ENCODE measurements at places on chromosomes 1 and 21.

- DNase-seq: no peak
Observed at GRCh38 chr1:236565530-236565929, 38.8 kb downstream of the HEATR1 start.

DNA sequence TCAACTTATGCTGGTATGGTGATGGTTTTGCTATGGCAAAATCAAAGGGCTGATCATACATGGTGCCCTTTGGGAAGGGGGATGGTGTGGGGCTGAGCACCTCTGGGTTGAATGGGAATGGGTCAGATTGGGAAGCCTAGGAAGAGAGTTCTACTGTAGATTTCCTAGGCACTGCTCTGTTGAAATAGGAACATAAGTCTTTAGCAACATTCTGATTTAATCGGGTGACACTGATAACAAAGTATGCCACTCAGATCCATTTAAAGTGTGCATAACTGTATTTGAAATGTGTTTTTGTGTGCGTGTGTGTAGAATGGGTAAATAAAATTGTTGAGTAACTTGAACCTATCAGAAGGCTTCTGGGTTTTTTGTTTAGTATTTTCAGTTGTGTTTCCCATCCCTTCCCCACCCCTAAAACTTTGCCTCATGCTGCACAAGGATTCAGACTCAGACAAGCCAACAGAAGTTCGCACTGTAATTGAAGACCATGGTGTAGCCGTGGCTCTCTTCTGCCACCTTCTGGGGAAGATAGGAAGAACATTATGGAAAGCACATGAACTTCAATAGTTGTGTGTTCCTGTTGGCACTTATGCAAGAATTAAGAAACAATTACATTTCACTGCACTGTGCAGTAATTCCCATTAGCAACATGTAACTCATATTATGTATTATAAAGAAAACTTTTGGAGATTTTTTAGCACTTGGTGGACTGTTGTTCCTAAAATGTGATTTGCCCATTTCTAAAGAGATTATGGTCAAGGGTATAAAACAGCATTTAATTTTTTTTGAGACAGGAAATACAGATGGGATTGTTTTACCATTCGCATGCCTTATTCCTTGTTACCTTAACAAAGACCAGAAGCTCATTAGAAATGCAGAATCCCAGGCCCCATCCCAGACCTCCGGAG is 10.9 kb upstream of the C4BPB start:
- DNase-seq: no peak

- DNase-seq: no peak
Observed at GRCh38 chr1:153344718-153345025, 4.0 kb downstream of the PGLYRP4 start.

- DNase-seq: no peak
Observed at GRCh38 chr21:24995216-24995615, 612.1 kb downstream of the MRPL39 start.

DNA sequence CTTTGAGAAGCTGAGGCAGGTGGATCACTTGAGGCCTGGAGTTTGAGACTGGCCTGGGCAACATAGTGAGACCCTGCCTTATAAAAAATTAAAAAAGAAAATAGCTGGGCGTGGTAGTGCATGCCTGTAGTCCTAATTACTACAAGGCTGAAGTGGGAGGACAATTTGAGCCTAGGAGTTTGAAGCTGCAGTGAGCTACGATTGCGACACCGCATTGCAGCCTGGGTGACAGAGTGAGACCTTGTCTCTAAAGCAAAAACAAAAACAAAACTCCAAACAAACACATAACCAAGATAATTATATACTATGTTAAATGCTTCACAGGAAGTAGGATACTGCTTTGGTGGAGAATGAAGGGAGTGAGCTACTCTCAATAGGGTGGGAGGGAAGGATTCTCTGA is 5.4 kb upstream of the PAFAH2 start:
- no peak for DNase-seq

DNA sequence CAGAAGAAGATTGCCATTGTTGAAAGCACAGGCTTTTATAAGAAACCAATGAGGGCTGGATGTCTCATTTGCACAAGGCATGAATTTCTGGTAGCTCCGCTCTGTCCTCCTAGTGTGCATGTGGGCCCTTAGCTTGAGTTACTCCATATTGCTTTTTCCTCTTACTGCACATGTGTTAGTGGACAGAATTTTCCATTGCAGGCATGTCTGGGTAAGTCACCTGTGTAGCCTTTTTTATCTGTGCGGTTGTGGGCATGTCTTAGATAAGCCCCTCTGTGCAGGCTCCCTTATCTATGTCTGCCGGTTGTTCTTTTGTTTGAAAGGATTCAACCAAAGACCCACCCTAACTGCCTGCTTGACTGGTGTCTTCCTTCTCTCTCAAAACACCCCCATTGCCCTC is 7.2 kb upstream of the CLCA1 start:
- no peak for DNase-seq

DNA sequence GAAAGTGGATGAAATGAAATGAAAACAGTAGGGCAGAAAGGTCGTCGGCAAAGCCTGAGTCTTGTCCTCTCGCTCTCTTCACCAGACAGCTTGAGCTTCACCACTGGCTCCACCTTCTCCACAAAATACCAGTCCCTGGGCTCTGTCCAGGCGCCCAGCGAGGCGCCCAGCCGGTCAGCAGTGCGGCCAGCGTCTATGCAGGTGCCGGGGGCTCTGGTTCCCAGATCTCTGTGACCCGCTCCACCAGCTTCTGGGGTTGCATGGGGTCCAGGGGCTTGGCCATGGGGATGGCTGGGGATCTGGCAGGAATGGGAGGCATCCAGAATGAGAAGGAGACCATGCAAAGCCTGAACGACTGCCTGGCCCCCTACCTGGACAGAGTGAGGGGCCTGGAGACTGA is 600.5 kb upstream of the ZP4 start:
- DNase-seq: no peak
